Right renal pelvis (tissue), 4 donors: ENCODE measurements at places on chromosomes 12 and 14. TPM values are rescaled to one million over a fixed set of nuclear protein-coding genes. Genes with fewer than 3 reads are reported as not detected.
A peak's percentile ranks its signal among the peaks of the same experiment; 100 is the strongest.

Gene PDE3A
- polyA plus RNA-seq, result 34.0 TPM

- no peak for DNase-seq
Measured at GRCh38 chr14:54338696-54339317, 58.0 kb upstream of the CDKN3 start.

DNA sequence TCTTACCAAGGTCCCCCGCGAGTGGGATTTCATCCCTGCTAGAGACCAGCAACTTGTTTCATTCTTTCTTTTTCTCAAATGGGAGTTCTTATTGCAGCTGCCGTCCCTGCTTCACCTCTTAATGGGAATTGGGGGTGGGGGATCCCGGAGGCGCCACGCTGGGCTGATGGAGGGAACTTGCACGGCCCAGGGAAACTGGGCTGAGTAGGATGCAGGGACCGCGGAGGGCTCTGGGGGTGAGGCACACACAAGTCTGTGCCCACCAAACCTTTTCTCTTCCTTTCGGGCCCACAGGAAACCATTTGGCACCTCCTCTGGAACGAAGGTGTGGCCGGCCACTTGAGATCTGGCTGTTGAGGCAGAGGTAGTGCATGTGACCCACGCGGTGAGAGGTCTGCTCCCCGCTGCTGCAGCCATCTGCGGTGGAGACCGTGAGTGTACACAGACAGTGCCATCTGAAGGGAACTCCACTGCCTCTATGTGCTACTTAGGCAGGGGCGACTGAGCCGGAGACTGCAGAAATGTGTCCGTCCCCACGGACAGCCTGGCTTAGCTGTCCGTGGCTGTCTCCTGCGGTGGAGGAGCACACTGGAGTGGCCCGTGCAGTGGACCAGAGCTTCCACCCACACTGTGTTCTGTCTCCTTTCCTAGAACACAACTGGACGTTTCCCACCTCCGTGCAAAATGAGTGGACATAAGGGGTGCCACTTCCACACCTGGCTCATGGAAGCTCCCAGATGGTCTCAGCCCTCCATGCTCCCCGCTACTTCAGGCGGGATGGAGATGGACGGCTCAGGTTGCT is 42.1 kb upstream of the TESC start:
- DNase-seq, result no peak

GRCh38 chr12:21962236-21962635 is 21.0 kb upstream of the ABCC9 start:
- DNase-seq, result no peak

- DNase-seq, result no peak
Measured at GRCh38 chr12:53255996-53256395, 12.1 kb upstream of the ESPL1 start.

GRCh38 chr14:21414137-21414631 is 30.4 kb upstream of the SUPT16H start:
- DNase-seq, result no peak

- no peak for DNase-seq
Measured at GRCh38 chr12:79665212-79665887, 25.4 kb downstream of the PAWR start.

- no peak for DNase-seq
Measured at GRCh38 chr14:45252366-45253069, 484 bp downstream of the MIS18BP1 start.

GRCh38 chr12:102433304-102433703 is 47.1 kb downstream of the IGF1 start:
- no peak for DNase-seq

DNA sequence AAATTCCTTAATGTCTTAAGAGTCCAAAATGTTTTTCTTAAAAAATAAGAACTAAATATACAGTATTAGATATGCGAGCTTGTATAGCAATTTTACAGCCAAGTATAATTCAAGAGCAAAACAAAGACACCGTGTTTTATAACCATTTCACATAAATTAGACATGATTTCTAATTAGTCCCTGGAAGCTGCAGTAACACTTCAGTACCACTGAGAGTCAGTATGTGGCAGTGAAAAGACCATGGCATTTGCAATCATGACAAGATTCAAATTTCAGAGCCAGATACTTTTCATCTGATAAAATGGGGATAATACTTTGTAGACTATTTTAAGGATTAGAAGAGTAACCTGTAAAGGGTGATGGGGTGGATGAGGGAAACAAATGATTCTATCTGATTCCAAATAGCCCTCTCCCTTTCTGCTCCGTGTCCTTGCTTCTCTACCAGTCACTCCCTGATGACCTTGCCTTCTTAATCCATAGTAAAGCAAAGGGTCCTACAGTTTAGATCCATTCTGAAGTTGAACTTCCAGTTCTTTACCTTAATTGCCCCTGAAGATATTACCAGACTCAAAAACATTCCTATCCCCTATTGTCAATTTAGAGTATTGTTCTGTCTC is 145.4 kb upstream of the ABCD2 start:
- DNase-seq, result no peak

DNA sequence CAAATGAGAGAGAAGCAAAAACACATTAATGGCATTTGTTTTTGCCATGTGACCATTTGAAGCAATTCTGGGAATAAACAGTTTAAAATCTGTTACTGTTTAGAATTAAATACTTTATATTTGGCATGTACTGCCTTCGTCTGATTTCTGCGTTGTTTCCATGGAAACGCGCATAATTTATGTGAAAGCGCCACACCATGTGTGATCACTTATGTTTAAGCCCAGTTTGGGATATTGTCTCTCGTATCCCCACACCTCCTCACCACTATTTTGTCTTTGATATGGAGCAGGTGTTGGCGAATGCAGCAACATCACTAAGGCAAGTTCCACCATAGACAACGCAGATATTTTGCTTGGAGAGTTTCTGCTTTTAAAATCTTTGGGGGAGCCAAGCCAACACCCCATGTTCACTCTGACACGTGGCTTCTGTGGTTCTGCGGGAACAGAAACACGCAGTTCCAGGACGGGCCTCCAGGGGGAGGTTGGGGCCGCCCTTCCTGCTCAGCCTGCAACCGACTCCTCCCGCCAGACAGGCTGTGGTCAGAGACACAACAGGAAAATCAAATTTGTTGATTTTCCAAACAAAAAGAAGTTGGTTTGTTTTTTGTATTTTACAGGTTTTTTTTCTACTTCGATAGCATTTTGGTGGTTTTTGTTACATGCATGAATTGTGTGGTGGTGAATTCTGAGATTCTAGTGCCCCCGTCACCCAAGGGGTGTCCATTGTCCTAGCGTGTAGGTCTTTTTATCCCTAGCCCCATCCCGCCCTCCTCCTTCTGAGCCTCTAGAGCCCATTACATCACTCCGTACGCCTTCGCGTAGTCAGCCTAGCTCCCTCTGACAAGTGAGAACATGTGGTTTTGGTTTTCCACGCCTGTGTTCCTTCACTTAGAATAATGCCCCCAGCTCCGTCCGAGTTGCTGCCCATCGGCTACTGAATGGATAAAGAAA is 101.9 kb upstream of the SFSWAP start:
- peak; percentile 35 for DNase-seq

DNA sequence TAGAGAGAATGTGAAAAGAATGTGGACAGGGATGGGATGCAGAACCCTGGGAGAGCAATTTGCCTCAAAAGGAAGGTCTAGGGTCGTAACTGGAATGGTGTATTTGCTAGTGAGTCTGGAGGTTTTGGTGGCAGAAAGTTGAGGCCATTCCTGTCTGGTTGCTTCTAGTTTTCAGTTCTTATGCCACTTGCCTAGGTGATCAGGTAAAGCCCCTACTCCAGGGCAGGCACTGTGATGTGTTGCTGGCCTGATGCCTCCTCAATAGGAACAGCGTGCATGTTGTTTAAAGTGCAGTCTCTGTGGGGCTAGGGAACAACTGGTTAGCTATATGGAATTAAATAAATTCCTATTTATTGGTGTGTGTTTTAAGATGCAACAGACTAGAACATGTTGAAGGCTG is 6.4 kb downstream of the OS9 start:
- DNase-seq, result no peak

GRCh38 chr12:19128485-19128884 is 1.0 kb upstream of the PLEKHA5 start:
- DNase-seq, result no peak
